ENCODE measurements at places on chromosomes 1 and 21. TPM values are rescaled to one million over a fixed set of nuclear protein-coding genes. Genes with fewer than 3 reads are reported as not detected.
A peak's percentile ranks its signal among the peaks of the same experiment; 100 is the strongest.

The SLC25A34 gene
- 0.49 TPM for total RNA-seq

The EVA1C gene
- not detected for total RNA-seq

The NES gene
- total RNA-seq, result 22.7 TPM

GRCh38 chr1:151539321-151540020, 638 bp upstream of the TUFT1 start:
- DNase-seq, result peak; percentile 96

The PDC gene
- total RNA-seq, result not detected

- DNase-seq, result no peak
Observed at GRCh38 chr1:8165595-8166360, 139.7 kb upstream of the ERRFI1 start.

DNA sequence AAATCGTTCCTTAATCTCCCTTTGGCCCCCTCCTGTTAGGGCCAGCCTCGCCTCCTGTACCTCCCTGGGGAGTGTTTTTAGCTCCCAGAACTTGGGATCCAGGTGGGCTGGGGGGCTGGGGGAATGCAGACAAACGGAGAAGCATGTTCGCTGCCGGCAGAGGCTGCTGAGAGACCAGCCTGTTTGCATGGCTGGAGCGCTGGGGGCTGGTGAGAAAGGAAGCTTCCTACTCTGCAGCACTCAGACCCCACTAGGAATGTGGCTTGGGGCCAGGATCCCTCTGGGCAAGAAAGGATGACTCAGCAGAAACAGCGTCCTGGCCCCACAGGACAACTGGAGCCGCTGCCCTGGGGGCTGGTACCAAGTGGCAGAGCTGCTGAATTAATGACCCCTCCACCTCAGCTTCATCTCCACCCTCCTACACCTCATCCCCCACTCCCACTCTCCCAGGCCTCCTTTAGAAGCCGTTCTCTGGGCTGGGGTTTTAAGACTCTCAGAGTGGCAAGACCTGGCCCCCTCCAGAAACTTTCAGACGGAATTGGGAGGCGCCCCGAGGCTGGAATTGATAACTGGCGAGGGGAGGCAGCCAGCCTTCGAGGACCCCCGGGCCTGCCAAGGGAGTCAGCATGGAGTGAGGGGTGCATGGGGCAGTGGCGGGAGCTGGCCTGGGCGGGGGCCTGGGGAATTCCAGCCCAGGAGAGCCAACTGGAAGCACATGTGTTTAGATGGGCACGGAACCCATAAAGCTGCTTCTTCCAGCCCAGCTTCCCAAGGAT, 28.5 kb upstream of the EPS8L3 start:
- DNase-seq, result peak; percentile 28

DNA sequence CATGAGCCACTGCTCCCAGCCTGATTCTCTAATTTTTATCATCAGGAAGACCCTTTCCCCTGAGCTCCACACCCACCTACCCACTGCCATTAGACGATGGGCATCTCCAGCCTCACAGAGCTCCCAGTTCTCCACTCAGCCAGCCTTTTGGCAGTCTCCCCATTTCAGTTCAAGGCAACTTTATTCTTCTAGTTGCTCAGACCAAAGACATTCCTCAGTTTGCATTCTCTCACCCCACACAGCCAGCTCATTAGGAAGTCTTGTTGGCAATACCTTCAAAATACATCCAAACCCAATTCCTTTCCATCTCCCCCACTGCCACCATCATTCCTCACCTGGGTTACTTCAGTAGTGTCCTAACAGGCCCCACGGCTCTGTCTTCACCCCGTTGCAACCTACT, 53.4 kb upstream of the COX20 start:
- DNase-seq, result no peak

DNA sequence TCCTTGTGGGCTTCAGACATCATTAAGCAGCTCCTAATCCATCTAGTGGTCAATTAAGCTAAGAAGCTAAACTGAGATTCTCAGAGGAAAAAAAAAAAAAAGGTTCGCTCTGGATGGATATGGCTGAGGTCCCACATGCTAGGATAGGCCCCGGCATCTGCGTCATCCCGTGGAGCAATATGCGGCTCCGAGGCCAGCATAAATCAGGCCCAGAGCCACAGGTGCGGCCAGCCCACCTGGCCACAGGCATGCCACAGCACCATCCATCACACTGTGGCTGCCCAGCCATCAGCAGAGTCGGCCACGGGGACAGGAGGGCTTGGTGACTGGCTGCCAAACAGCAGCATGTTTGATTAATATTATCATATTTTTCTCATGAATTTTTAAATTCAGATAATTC, 106.9 kb upstream of the TIAM1 start:
- DNase-seq, result no peak

GRCh38 chr1:24186993-24187790, at the start of gene IFNLR1:
Gene IFNLR1 (minus strand): TSS chr1:24187289. CDS start chr1:24187248, 41 bp downstream.
- DNase-seq, result peak; percentile 82

GRCh38 chr1:66282343-66282852, 251.6 kb upstream of the SGIP1 start:
- no peak for DNase-seq

GRCh38 chr21:30839304-30839703, 9.7 kb upstream of the KRTAP7-1 start:
- DNase-seq, result peak; percentile 60

GRCh38 chr1:42463921-42464320, 835 bp downstream of the CCDC30 start:
- DNase-seq, result no peak

DNA sequence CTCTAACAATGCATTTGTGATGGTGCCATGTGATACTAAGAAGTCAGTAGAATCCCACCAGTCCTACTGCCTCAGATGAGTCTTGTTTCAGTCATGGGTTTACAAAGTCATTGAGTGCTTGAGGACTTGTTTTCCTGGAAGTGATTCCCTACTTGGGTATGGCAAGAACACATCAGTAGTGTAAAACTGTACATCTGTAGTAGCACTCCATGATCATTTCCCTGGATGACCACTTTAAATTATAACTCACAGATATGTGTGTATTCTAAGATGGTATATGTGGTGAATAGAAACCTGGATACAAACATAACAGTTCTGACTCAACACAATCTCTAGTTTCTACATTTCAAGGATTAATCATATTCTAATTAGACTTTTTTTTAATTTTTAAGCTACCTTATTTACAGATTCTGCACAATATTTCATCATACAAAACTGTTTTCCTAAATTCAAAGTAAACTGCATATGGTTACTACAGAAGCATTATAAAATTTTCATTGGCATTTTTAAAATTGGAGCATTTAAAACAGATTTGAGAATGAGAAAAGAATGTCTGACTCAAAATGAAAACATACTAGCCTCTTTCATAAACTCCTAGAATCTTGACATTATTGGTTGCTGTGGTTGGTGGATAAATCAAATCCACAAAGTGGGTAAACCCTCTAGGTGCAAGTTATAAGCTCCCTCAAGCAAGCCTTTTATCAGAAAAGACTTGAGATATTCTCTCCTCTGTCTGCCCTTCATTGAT, 6.8 kb upstream of the PSMG1 start:
- DNase-seq, result no peak

- DNase-seq, result peak; percentile 80
Observed at GRCh38 chr1:960363-961131, at the start of gene KLHL17. Gene KLHL17 (plus strand): TSS chr1:960584. CDS start chr1:960694, 110 bp downstream.

The BSND gene
- total RNA-seq, result not detected

The AMY2A gene
- total RNA-seq, result not detected

GRCh38 chr1:45531873-45532272, 10.2 kb upstream of the PRDX1 start:
- DNase-seq, result no peak

The FTCD gene
- 4.5 TPM for total RNA-seq

GRCh38 chr1:166538646-166539045, 300.6 kb upstream of the POGK start:
- no peak for DNase-seq

The OR2T29 gene
- total RNA-seq, result not detected

DNA sequence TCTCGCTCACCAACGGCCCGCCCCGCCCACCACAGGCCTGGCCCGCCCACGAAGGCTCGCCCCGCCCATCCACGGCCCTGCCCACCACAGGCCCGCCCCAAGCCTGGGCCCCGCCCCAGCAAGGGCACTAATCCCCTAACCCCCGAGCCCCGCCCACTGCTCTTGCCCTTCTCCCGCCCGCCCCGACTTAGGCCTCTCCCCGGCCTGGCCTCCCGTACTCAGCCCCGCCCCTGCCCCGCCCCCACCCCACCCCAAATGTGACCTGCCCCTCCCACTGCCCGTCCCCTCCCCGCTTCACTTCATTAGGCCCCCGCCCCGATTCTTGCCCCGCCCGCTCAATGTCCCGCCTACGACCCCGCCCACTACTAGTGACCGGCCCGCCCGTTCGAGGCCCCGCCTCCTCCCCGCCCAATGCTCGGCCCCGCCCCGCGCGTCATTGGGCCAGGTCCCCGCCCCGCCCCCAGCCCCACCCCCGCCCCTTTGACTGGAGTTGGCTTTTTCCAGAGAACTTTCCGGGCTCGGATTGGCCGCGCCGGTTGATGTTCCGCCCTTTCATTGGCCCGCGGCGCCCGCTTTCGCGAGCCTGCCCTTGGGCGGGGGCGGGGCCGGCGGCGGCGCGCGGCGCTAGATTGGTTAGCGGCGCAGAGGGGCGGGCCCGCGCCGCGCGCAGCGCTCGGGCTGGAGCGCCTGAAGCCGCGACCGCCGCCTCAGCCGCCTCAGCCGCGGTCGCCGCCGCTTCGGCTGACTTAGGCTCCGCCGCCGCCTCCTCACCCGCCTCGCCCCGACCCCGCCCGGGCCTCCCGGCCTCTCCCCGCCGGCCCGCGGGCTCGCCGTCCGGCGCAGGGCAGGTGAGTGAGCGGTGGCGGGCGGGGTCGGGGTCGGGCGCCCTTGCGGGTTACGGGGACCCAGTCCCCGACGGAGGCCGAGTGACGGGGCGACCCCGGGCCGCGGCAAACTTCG, at the start of gene PCBP3:
PCBP3 (plus strand) TSS at position 705 of the 960 bp plus-strand sequence. CDS start 206,361 bp downstream, outside the sequence.
- peak; percentile 90 for DNase-seq

- DNase-seq, result no peak
Observed at GRCh38 chr1:3586986-3587759, 24.1 kb downstream of the MEGF6 start.

The PRAMEF7 gene
- total RNA-seq, result not detected

DNA sequence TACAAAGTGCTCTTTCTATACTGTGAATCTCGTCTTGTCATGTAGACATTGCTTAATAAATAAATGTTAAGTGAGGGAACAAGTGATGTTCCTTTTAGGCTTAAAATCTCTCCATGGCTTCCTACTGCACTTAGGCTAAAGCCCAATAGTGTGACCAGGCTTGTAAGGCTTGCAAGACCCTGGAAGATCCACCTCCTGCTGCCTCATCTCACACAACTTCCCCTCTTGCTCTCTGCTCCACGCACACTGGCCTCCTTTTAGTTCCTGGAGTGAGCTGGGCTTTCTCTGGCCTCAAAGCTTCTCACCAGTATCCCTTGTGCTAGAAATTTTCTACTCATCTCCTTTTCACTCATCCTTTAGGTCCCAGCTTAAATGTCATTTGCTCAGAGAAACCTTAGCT, 41.5 kb upstream of the DIPK1A start:
- DNase-seq, result no peak

DNA sequence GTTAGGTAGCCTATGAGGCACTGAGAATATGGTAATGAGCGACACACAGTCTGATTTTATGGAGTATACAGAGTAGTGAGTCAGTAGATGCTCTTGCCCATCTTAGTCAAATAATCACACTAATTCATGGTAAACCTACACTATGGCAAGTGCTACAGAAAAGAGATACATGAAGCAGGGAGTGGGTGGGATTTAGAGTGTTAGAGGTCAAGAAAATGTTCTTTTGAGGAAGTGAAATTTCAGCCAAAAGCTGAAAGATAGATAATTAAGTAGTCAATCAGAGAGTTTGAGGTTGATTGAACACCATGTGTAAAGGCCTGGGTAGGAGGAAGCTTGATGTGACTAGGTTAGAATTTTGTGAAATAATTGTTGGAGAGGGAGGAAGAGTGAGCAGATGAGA, 14.7 kb downstream of the MDM4 start:
- no peak for DNase-seq

The PRELP gene
- not detected for total RNA-seq

- DNase-seq, result no peak
Observed at GRCh38 chr1:104028416-104029035, 278.8 kb downstream of the AMY1C start.

- DNase-seq, result no peak
Observed at GRCh38 chr1:92306020-92306419, 7.2 kb downstream of the RPAP2 start.

- no peak for DNase-seq
Observed at GRCh38 chr1:4830707-4831106, 176.3 kb downstream of the AJAP1 start.

The ARID1A gene
- 66.5 TPM for total RNA-seq

- no peak for DNase-seq
Observed at GRCh38 chr1:225834417-225835329, 24.7 kb downstream of the EPHX1 start.

GRCh38 chr1:53725238-53725689, 13.7 kb downstream of the GLIS1 start:
- peak; percentile 29 for DNase-seq

- no peak for DNase-seq
Observed at GRCh38 chr1:86953167-86953566, 38.7 kb downstream of the HS2ST1 start.

GRCh38 chr1:192545896-192546521, 29.6 kb upstream of the RGS1 start:
- no peak for DNase-seq

DNA sequence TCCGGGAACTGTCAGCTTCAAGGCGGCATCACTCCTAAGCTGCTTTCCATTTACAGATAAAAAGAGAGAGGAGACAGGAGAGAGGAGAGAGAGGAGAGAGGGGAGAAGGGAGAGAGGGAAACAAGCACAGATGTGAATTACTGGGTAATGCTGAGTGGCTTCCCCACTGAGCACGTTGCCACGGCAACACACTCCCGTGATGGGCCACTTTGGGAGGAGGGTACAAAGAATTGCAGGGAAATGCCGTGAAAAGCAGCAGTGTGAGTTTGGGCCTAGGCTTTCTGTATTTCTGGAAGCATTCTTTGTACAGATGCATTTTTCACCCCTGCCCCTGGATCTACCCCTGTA, 128.0 kb upstream of the IRF2BP2 start:
- no peak for DNase-seq

The UBE2U gene
- not detected for total RNA-seq

- no peak for DNase-seq
Observed at GRCh38 chr1:158813164-158813563, 18.0 kb upstream of the MNDA start.

The LCE3E gene
- total RNA-seq, result not detected

The C1QA gene
- not detected for total RNA-seq

DNA sequence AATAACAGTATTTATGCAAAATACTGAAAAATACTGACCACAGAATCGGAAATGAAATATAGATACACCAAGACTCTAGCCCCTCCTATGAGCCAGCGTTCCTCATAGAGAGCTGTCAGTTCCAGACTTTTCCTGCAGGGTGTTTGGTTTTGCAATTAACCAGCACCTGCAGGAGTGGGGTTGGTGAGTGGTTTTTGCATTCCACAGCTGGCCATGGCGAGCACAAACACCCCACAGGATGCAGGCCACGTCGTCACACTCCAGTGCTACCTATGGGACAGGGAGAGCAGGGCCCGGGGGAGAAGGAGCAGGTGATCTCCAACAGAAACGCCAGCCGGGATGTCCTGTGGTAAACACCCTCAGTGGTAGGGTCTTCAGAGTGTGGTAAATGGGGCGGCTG, 94.1 kb downstream of the ERG start:
- DNase-seq, result no peak

The DEPDC1 gene
- 19.9 TPM for total RNA-seq

Measured in Caco-2 (cell line).